ENCODE measurements at places on chromosomes 2 and 18.

GRCh38 chr2:203796248-203797010 is 71.1 kb upstream of the CTLA4 start:
- DNase-seq: no peak

DNA sequence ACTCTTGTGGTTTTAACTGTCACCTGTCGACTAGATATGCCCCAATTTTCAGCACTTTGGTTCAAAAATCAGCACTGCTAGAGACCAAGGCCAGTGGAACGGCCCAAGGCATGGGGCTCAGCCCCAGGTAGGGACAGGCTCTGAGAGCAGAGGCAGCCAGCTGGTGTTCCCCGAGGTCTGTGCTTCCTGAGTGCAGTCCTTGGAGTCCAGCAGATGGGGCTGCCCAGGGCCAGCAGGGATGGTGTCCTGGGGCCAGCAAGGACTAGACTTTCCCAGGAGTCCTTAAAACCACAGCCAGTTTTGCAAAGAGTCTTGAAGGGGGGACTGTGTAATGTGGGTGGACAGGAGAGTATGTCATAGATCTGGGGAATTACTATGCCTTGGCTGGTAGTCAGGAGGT is 56.3 kb downstream of the POMC start:
- no peak for DNase-seq

DNA sequence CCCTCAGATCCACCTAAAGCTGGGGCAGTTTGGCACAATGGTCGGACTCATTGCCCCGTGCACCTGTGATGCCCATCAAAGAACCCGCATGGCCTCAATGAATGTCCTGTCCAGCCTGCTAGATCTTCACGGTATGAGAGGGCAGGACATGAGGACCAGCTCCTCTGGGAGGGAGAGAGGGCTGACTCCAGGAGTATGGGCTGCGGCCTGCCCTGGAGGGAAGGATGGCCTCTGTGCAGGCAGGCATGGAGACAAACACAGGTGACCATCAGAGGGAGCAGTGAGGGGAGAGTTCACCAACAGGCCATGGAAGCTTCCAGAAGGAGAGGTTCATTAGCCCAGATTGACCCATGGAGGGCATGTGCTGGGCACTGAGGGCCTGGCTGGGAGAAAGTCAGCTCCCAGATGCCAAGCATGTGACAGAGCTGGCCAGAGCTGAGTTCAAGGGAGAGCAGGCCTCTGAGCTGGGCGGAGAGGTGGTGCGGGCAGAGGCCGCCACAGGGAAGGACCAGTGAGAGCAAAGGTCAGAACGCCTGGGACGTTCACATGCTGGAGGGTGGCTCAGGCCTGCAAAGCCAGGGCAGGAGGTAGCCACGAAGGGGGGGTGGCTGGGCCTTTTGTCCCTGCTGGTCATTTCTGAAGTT is 36.2 kb downstream of the HJURP start:
- no peak for DNase-seq

GRCh38 chr18:36534154-36534688 is 236.7 kb downstream of the FHOD3 start:
- DNase-seq: no peak

DNA sequence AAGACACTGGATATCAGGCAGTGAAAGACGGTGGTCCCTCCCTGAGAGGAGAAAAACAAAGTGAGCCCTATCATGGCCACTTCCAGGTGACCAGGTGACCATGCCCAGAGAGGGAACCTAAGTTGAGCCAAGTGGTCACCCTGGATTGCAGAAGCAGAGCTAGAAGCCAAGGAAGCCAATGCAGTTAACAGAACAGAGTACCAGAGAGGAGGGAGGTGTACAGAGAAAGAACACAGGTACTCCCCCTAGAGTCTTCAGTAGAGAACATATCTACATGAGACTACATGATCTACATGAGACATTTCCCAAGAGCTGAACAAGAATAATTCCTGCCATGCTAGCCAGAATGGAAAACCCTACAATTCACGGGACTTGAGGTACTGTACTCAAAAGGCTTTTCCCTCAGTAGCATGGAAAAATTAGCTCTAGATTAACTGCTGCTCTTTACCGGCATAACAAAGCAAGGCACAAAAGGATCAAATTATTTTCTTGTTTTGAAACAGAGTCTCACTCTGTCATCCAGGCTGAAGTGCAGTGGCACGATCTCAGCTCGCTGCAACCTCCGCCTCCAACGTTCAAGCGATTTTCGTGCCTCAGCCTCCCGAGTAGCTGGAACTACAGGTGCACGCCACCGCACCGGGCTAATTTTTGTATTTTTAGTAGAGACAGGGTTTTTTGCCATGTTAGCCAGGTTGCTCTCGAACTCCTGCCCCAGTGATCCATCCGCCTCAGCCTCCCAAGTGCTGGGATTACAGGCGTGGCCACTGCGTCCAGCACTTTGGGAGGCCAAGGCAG is 23.5 kb downstream of the ROCK2 start:
- no peak for DNase-seq

DNA sequence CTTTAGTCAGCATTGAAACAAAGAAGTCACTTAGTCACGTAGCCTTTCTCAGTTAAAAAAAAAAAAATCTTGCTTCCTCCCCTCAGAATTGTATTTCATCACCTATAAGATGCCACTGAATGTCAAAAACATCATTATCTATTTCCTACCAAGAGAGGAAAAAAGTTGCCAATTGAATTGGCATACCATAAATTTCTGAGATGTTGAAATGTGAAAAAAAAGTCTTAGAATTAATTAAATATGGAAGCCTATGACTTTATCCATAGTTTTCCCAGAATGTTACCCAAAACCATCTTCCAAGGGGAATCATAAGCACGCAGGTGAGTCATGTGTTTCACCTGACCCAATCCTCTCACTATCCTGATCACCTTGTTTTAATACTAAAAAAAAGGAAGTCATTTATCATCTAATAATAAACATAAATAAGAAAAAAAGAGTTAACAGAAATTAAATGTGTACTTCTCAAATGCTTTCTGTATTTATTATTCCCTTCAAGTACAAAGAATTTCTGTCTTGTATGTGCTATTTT is 205.7 kb downstream of the TCF4 start:
- DNase-seq: no peak

- DNase-seq: no peak
Observed at GRCh38 chr2:219184121-219184520, 6.0 kb downstream of the RETREG2 start.

Data from stimulated activated effector memory CD8-positive, alpha-beta T cell treated with anti-CD3 and anti-CD28 coated beads, Interleukin-12 subunit alpha, Interleukin-12 subunit beta, amount 100 ng/mL, for 72 hours (primary cell).